Cerebellar nuclear complex (tissue), 1 donor: ENCODE measurements at places on chromosomes 1 and 21.

DNA sequence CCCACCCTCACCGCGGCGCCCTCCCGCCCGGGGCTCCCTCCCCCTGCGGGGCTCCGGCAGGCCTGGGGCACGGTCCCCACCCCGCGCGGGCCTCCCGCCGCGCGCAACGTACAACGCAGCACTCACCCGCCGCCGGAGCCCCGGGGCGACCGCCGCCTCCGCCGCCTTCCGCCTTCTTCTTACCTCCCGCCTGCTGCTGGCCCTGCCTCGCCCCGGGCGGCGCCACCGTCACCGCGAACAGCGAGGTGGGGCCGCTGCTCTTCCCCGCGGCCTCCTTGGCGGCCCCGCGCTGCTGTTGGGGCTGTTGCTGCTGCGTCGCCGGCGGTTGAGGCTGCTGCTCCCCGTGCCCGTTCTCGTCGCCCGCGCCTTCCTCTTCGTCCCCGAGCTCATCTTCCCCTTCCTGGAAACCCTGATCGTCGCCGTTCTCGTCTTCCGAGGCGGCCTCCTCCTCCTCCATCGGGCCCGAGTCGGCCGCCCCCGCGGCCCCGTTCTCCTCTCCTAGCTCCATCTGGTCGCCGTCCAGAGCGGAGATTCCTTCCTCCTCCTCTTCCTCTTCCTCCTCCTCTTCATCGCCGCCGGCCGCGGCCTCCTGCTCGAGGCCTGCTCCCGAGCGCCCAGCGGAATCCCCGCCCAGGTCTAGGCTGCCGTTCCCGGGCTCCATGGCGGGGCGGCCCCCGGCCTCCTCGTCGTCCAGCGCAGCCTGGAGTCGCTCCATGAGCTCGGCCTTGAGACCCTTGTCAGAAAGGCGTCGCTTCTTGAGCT, 671 bp downstream of the HNRNPU start:
- DNase-seq: no peak

GRCh38 chr1:46224966-46225365, 21.8 kb downstream of the LURAP1 start:
- no peak for DNase-seq

GRCh38 chr1:47532921-47533792, 95.3 kb downstream of the FOXD2 start:
- no peak for DNase-seq

DNA sequence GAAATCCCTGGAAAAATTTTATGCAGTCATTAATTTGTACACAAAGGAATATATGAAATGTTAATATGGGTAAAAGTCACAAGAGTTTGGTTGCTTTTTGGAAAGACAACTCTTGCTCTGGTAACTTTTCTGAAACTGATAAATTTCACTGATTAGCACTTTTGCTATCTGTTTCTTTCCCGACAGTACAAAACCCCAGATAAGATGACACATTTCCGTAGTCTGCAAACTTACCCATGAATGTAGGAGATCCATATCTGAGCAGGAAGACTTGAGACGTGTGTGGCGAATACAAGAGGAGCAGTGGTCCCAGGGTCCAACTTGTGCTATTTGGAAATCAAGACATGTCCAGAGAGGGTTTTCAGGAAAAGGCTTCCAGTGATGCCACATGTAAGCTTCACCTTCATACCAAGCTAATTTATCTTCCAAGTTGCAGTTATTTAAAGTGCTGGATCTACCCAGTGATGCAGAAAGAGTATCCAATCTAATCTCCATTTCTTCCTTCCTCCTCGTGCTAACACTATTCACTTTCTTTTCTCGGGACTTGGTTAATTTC, 35.9 kb upstream of the SAMSN1 start:
- DNase-seq: no peak

GRCh38 chr1:119384591-119384990, 16.0 kb downstream of the HAO2 start:
- DNase-seq: no peak

GRCh38 chr1:51242546-51242945, 6.5 kb downstream of the RNF11 start:
- DNase-seq: no peak

- no peak for DNase-seq
Measured at GRCh38 chr1:54219688-54220003, 19.7 kb downstream of the MRPL37 start.

GRCh38 chr1:247535402-247535801, 838 bp downstream of the OR2C3 start:
- no peak for DNase-seq

GRCh38 chr1:202588503-202589189, 121.6 kb downstream of the SYT2 start:
- no peak for DNase-seq

GRCh38 chr1:220283625-220284024, 11.4 kb upstream of the RAB3GAP2 start:
- DNase-seq: no peak

DNA sequence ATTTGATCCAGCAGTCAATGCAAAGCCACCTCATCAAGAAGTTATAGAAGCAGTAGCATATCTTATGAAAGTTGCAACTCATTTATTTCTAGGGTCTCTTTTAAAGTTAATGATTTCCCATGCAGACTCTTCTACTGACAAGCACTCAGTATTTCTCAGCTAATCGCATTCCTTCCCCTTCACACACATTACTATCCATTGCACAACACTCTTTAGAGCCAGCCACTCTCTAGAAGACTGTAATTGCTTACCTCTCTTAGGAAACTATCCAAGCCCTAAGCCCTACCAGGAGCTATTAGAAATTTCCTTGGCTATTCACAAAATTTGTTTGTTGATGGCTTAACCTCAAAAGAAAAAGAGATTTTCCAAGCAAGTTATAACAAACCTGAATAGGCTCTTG, 106.0 kb downstream of the ADAMTS1 start:
- no peak for DNase-seq

DNA sequence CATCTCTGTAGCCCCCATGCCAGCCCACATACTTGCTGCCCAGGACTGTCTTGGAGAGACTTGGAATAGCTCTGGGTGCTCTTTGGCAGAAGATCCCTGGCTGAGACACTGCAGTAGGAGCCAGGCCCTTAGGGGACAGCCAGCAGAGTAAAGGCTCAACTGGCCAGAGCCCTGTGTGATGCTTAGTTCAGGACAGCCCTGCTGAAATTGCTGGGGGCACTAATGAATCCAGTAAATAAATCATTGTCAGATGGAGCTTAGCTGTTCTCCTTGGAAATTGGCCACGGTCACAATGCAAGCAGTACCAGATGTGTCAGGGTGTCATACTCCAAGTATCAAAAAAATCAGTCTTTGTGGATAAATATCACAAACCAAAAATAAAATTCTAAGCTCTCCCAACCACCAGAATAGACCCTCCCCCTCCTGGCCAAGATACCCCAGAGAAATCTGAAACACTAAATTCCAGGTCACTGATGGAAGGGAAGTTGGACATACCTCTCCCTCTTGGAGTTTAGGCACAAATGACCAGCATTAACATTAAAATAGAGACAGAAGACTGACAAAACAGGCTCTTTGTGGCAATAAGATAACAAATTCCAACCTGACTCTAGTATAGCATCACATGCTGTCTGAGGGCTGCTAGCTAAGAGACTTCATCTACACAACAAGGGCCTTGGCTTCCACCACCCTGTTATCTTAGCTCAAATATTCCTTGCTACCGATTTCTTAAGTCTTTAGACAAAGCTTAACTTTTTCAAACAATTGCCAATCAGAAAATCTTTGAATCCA, 83.2 kb upstream of the DNAH14 start:
- no peak for DNase-seq

- DNase-seq: no peak
Measured at GRCh38 chr1:159250638-159251216, 46.1 kb downstream of the ACKR1 start.

GRCh38 chr1:94315552-94316116, 78.2 kb upstream of the ARHGAP29 start:
- no peak for DNase-seq

DNA sequence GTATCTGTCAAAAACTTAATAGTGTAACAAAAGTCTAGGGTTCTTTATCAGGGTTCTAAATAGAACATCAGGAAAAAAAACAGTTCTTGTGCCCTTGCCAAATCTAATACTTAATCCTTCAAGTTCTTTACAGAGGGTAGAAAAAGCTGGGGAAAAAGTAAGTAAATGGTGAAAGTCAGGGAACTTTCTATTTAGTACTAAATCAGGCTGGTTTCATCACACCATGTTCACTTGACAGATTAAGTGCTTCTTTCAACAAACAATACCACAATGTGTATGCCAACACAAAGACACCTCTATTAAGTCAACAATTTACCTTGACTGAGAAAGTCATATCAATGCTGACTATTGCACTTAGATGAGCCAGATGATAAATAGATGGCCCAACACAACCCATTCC, 9.7 kb downstream of the DBT start:
- DNase-seq: no peak

DNA sequence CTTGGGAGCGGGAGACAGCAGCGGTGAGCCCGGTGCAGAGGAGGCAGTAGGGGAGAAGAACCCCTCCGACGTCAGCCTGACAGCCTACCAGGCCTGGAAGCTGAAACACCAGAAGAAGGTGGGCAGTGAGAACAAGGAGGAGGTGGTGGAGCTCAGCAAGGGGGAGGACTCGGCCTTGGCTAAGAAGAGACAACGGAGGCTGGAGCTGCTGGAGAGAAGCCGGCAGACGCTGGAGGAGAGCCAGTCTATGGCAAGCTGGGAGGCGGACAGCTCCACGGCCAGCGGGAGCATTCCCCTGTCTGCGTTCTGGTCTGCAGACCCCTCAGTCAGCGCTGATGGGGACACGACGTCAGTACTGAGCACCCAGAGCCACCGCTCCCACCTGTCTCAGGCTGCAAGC, 32.9 kb downstream of the STYXL2 start:
- no peak for DNase-seq

DNA sequence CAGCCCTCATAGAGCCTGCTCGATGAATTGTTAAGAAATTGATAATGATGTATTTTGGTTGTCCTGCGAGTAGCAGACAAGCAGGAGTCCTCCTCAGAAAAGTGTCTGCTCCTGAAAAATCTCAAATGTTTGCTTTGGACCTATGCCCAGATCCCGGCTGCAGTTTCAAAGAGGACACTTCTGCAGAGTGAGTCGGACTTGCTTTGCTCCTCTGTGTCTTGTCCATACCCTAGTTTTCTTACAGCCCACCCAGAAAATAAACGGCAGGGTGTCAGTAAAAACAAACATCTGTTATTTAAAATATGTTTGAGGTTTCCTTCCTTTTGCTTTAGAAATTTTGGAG, 2.8 kb downstream of the S100A10 start:
- DNase-seq: no peak

- DNase-seq: no peak
Measured at GRCh38 chr1:193799948-193800690, 613.7 kb upstream of the B3GALT2 start.

GRCh38 chr1:96016219-96016618, 705.4 kb upstream of the PTBP2 start:
- DNase-seq: no peak

DNA sequence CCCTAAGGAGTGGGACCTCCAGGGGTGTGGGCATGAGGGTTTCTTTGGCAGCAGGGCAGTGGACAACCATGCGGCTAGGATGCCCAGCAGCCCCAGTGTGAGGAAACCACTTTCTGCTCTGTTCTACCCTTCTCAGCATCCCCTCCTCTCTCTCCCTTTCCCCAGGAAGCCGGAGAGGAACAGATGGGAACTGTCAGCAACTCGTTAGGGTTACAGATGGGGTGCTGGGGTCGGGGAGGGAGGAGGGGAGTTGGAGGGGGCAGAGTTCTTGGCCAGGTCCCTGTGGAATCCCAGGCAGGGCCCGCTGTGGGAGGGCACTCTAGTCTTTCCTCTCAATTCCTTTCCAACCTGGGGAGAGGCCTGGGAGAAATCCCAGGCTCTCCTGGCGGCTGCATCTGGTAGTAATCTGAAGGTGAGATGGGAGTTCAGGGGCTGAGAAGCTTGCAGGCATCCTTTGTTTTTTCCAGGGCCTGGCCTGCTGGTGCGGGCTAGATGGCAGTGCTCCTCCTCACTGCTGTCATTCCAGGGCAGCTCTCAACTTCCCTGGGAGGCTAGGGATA, 93.9 kb upstream of the CSF3R start:
- DNase-seq: no peak

GRCh38 chr1:183361081-183361480, 57.1 kb downstream of the NMNAT2 start:
- no peak for DNase-seq

- no peak for DNase-seq
Measured at GRCh38 chr1:18921516-18922251, 19.3 kb upstream of the ALDH4A1 start.

DNA sequence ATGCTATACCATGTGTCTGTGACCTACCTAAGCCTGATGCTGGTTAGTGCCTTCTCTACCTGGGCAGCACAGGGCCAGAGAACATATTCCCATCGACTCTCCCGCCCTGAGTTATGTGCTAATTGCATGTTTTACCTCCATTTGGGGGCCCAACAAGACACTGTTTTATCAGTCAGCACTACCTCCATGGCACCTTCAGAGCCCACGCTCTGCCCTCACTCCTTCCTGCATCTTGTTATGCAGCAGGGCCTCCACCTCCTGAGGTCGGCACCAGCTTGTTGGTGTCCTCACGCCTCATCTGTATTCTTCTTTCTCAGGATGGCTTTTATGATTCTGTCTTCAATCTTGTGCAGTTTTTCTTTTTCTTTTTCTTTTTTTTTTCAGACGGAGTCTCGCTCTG, 11.9 kb downstream of the WNT9A start:
- DNase-seq: no peak

DNA sequence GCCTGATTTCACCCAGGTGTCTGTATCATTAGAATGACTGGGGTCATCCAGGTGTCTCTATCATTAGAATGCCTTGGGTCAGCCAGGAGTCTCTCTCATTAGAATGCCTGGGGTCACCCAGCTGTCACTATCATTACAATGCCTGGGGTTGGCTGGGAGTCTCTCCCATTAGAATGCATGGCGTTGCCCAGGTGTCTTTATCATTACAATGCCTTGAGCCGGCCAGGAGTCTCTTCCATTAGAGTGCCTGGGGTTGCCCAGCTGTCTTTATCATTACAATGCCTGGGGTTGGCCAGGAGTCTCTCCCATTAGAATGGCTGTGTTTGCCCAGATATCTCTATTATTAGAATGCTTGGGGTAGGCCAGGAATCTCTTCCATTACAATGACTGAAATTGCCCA, 61.6 kb downstream of the RNF187 start:
- no peak for DNase-seq

- DNase-seq: no peak
Measured at GRCh38 chr21:26368591-26369320, 198.2 kb upstream of the APP start.
